ENCODE measurements at places on chromosomes 12 and 14. TPM values are rescaled to one million over a fixed set of nuclear protein-coding genes. Genes with fewer than 3 reads are reported as not detected.

Gene EIF2B1
- total RNA-seq: 40.7 TPM

Gene CTSG
- total RNA-seq: 5.1 TPM

Gene TAS2R46
- 1.4 TPM for total RNA-seq

Gene SBNO1
- 26.5 TPM for total RNA-seq

Gene RAPGEF3
- total RNA-seq: 28.9 TPM

GRCh38 chr12:110943373-110943772 lies 23.0 kb upstream of the MYL2 start:
- DNase-seq: no peak

GRCh38 chr14:92610849-92611271 lies 97.3 kb downstream of the RIN3 start:
- DNase-seq: no peak

DNA sequence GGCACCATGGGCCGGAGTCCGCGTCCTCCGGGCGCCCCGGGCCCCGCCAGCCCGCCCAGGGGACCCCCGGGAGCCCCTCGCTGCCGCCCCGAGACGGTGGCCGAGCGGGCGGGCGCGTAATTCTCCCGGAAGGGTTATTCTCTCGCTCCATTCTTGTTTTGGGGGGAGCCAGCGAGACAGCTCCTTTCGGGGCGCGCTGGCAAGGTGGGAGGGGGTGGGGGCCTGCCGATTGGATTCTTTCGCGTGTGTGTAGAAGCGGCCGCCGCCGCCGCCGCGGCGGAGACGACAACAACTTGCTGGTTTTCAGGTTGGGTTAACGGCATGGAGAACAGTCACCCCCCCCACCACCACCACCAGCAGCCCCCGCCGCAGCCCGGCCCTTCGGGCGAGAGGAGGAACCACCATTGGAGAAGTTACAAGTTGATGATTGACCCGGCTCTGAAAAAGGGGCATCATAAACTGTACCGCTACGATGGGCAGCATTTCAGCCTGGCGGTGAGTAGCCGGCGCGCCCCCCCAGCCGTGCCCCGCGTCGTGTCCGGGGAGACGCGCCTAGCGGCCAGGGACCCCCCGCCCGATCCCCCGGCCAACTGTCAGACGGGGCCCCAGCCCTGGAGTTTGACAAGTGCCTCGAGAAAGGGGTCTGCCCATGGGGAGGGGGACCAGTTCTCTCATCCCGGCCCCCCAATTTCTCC lies 755 bp downstream of the SETD1B start:
- peak; percentile 88 for DNase-seq

DNA sequence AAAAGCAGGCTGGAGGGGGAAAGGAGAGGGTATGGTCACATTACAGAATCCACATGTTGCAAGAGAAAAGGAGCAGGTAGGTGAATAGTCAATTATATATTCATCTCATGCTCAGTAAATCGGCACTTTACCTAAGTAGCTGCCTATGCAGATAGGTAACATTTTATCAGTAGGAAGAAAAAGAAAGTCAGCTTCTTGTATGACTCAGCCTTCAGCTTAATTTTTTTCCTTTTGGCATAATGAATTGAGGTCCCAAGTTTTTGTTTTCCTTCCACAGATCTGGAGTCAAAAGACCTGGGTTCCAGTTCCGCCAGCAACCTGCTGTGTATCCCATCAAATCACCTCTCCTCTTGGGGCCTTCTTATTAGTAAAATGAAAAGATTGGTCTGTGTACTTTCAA lies 6.0 kb upstream of the ACSM4 start:
- DNase-seq: no peak

GRCh38 chr14:61368114-61368710 lies 46.8 kb downstream of the PRKCH start:
- DNase-seq: no peak

GRCh38 chr12:107033758-107034739 lies 47.1 kb upstream of the MTERF2 start:
- no peak for DNase-seq

- no peak for DNase-seq
Observed at GRCh38 chr12:61037792-61038191, 1222.4 kb upstream of the USP15 start.

GRCh38 chr12:106147956-106148355 lies 9.2 kb upstream of the NUAK1 start:
- no peak for DNase-seq

DNA sequence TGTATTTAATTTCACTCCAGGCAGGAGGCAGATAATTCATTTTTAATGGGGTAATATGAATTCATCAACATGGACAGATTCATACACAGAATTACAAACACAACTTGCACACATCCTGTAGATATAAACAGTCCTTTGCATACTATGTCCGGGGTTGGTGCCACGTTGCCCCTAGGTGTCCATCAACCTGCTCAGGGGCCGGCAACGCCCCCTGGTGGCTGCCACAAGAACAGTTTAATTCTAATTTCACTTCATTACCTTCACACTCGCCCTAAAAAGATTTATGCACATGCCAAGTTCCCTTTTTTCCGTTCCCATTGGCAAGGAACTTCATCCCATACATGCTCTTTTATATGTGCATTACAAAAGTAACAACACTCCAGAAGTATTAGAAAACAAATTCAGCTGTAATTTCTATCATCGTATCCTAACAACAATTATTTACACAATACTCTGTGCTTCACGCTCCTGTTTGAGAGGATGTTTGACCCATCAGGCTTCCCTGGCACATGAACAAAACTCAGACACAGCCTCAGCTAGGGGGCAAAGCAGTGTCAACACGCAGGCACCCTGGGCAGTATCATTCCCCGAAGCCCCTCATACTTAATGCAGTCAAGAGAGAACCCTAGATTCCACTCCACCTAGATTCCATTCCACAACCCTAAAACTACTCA lies 15.5 kb downstream of the MANSC1 start:
- peak; percentile 82 for DNase-seq

DNA sequence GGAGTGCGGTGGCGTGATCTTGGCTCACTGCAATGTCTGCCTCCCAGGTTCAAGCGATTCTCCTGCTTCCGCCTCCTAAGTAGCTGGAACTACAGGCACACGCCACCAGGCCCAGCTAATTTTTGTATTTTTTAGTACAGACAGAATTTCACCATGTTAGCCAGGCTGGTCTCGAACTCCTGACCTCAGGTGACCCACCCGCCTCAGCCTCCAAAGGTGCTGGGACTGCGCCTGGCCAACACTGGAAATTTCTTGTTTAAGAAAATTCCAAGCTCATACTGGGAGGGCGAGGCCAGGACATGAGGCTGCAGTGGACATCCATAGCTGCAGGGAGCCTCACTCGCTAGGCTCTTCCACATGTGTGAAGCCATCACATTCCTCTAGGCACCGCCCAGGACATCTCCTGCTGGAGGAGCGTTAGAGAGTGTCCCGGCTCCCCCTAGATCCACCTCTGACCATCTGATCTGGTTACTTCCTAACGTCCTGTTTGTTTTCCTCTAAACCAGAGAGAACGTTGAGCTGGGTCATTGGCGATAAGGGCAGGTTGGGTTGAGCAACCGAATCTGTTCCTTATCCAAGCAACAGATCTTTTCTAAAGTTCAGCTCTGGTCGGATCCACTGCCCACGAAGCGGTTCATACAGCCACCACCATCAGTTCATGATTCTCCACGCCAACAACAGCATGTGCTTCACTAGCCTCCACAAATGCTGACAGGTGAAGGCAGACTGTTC lies 108.2 kb upstream of the MED13L start:
- no peak for DNase-seq

- no peak for DNase-seq
Observed at GRCh38 chr12:117360222-117360550, 1.2 kb downstream of the NOS1 start.

DNA sequence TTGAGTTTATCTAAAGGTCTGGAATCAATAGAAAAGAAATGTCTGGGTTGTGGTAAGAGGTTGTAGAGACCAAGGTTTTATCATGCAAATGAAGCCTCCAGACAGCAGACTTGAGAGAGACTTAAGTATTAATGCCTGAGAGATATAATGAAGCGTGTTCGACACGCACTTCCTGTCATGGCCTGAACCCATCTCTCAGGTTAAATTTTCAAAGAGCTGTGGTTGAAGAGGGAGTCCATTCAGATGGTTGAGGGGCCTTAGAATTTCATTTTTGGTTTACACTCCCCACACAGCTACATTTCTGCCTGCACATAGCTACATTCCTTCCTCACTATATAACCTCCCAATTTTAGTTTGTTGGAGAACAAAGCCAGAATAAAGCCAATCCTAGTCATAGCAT lies 10.1 kb upstream of the CLEC12A start:
- DNase-seq: no peak
